Stimulated activated CD8-positive, alpha-beta memory T cell treated with anti-CD3 and anti-CD28 coated beads, Interleukin-7, amount 100 ng/mL, for 24 hours (primary cell): ENCODE measurements at places on chromosomes 2 and 18.

GRCh38 chr2:237471438-237472186, 15.4 kb upstream of the MLPH start:
- DNase-seq: no peak

GRCh38 chr2:175169191-175169590, 1.2 kb upstream of the ATF2 start:
- no peak for DNase-seq

- DNase-seq: no peak
Measured at GRCh38 chr18:36153771-36154170, 24.1 kb downstream of the ELP2 start.

- no peak for DNase-seq
Measured at GRCh38 chr2:39379643-39380524, 57.2 kb downstream of the MAP4K3 start.

GRCh38 chr2:199983534-199983933, 28.2 kb downstream of the MAIP1 start:
- no peak for DNase-seq

DNA sequence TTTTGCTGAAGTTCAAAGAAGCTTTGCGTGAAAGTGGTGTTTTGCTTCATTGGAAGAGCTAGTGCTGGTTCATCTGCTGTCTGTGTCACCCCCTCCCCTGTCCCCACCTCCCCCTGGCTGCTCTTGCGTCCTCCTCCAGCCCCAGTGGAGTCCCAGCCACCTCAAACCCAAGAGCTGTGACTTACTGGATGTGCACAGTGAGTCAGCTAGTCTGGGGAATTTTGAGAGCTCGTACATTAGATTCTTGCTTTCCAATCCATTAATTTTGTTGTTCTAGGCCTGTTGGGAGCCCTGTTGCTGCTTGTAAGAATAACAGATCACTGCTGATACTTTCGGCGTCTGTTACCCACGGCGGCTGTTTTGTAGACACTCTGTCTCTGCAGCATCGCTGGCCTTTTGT, 412.1 kb downstream of the TSN start:
- no peak for DNase-seq

DNA sequence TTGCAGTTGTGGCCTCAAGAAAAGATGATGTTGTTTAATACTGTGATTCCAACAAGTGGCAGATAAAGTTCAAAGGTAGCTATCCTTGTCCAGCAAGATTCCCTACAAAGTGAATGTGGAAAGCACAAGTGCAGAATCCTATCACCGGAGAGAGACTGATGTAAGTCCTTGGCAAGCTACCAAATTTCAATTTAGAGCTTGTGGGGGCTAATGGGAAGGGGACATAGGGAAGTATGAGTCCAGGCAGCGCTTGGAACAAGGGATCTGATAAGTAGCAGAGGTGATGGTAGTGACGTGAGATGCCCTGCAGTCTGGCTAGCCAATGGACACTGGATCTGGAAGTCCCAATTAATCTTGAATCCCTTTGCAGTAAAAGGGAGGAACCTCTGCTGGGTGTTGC, 165.2 kb upstream of the DTNA start:
- no peak for DNase-seq

- DNase-seq: no peak
Measured at GRCh38 chr2:205047273-205047839, 502.1 kb downstream of the PARD3B start.

DNA sequence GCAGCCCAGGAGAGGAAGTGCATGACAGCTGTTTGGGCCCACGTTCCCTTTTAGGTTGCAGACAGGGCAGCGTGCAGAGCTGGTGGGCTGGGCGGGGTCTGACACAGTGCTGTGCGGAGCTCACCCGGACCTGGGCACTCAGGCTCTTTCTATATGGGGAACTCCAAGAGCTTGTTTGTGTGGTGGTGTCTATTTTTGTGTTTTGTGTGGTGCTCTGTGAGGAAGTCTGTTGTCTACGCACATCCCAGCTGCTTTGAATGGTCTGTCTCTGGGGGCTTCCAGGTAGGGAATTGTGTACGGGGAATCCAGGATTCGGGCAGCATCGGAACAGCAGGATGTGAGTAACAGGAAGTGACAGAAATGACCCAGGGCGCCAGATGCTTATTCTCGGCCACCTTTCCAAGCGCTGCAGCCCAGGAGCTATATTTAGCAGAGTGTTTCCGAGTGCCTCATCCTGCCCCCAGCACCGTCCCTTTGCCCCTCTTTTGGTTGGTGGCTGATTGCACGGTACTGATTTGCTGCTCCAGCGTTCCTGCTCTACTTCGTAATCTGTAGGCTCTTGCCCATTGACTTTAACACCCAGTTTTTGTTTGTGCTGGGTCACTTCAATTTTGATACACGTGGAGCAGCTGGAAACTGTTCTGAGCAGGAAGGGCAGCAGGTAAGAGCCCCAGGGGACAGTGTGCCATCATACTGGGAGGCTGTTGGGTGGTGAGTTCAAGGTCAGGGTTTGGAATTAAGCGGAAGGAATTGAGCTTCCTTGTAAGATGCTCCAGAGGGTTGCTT, 64.7 kb downstream of the DGKD start:
- DNase-seq: no peak

DNA sequence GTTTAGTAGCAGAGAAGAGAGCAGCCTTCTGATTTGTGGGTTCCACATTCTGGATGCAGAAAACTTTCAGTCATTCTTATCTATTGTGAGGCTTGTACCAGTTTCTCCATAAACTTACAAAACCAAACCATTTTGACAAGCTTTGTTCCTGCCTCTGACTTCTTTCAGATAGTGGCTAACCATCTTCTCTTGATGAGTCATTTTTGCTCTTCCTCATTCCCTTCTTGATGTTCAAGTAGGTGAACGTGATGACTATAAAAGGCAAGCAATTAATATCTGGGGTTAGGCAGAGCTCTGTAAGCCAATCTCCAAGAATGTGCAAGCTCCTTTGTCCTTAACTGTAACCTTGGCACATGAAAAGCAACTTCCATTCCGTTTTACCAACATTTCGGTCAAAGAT, 2083.1 kb upstream of the PIK3C3 start:
- DNase-seq: no peak

GRCh38 chr18:63889626-63890025, 2.1 kb downstream of the SERPINB2 start:
- no peak for DNase-seq
